ENCODE measurements at places on chromosomes 5 and 9. TPM values are rescaled to one million over a fixed set of nuclear protein-coding genes. Genes with fewer than 3 reads are reported as not detected.

SCAMP1 gene
- 53.6 TPM for total RNA-seq

FCN2 gene
- not detected for total RNA-seq

PAX5 gene
- total RNA-seq, result not detected

SLC27A6 gene
- not detected for total RNA-seq

GABRA6 gene
- total RNA-seq, result not detected

ZNF618 gene
- total RNA-seq, result 2.7 TPM

DNA sequence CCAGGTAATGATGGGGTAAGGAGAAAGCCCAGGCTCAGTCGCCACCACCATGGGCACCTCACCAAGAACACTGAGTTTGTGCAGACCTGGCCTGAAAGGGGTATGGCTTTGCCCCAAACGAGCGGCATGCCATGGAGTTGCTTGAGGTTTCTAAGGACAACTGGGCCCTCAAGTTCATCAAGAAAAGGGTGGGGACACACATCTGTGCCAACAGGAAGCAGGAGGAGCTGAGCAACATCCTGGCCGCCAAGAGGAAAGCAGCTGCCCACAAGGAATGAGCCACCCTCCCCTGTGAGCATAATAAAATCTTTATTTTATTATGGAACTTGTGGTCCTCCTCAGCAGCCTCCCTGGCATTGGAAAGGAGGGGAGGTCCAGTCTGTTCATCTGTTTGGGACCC, 23.8 kb downstream of the CD14 start:
- DNase-seq, result peak; percentile 33

- DNase-seq, result no peak
These were observed 194.2 kb upstream of the CHD1 start for GRCh38 chr5:99122976-99123375.

DNA sequence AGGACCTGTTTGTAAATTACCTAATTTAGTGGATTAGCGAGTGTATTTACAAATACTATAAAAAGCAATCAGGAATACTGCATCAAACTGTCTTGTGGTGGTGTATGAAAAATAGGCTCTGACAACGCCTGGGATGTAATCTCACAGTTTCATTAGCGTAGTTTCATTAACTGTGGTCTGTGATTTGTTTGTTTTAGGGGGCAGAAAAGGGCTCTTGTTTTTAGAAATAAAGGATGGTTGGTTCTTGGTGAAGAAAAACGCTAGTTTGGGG, 1.4 kb downstream of the SLC44A1 start:
- DNase-seq, result no peak

GRCh38 chr5:178387061-178387855, 154.7 kb upstream of the PHYKPL start:
- no peak for DNase-seq

DNA sequence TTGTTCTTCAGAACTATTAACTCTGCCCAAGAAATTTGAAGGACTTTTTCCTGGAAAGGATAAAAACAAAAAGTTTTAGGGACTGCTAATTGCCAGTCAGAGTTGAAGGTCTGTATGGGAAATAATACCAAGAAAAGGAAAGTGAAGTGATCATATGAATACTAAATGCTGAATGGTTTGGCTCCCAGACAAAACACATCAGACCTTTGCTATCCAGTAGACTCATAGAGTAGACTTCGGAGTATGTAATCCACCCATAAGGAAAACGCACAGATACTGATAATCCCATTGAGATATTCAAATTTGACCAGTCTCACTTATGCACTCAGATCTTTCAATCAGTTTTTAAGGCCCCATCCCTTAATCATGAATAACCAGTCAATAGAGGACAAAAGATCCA, 319.0 kb upstream of the PTGER4 start:
- DNase-seq, result no peak

DNA sequence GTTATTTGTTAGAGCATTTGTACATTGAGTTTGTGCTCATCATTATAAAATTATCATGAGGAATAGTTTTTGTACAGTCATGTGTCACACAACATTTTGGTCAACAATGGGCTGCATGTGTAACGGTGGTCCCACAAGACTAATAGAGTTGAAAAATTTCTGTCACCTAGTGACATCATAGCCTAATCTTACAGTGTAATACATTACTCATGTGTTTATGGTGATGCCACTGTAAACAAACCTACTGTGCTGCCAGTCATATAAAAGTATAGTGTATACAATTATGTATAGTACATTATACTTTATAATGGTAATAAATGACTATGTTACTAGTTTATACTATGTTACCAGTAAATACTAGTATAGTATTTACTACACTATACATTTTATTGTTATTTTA, 3.0 kb upstream of the CAMK4 start:
- DNase-seq, result no peak

DNA sequence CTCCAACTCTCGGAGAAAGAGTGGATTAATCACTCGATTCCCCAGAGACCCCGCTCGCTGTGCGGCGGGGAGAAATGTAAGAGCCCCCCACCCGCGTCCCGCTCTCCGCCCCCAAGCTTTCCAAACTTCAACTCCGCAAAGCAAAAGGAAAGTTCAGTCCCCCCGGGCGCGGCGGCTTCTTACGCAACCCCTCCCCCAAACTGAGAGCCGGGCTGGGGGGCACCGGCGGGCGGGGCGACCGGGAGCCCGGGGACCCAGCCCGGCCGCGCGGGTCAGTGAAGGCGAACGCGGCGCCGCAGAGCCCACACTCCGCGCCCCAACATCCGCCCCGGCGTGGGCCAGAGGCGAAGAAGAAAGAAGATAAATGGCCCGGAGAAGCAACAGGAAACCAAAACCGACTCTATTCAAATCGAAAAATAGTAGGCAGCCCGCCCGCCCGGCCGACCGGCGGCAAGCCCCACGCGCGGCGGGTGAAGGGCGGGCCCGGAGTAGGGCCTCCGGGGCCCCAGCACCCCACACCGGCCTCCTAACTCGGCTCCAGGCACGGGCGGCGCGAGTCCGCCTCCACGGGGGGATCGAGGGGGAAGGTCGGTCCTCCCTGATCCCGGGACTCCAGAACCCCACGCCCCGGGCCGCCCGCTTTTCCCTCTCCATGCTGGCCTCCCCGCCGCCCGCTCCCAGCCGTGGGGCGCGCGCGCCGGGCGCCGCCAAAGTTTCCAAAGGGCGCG, 720 bp downstream of the NOTCH1 start:
- no peak for DNase-seq

- no peak for DNase-seq
These were observed 163.5 kb downstream of the CD180 start for GRCh38 chr5:67032921-67033664.
